ENCODE measurements at places on chromosomes 7 and 10.

GRCh38 chr10:28734938-28735759 lies 57.8 kb downstream of the BAMBI start:
- DNase-seq: no peak

DNA sequence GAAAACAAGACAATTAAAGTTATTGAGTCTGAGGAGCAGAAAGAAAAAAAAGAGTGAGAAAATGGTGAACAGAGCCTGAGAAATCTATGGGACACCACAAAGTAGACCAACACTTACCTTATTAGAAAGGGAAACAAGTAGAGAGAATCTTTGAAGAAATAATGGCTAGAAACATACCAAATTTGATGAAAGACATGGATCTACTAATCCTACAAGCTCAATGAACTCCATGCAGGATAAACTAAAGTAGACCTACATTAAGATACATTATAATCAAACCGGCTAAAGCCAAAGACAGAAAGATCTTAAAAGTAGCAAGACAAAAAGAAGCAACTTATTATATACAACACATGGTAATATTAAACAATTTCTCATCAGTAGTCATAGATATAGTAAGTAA lies 782.3 kb upstream of the GHITM start:
- DNase-seq: no peak

DNA sequence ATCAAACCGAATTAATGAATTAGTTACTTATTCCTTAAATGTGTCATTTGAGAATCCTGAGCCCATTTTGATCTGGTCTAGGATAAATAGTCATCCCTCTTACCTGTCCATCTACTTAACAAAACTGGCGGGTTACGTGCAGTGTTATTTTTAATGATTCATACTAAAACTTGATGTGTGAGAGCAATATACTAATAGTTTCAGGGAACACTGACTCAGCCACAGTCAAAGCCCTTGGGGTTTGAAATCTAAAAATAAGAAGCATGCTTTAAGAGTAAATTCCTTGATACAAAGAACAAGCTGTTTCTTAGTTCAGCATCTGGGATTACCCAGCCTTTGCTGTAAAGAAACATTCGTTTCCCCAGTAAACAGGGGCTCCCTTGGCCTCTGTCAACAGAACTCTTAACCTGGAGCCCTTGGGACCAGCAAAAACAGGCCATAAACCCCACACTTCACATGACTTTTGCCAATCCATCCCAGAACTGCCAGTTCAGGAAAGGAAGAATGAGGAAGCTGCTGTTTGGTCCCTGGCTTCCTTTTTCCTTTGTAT lies 370.6 kb upstream of the IGFBP3 start:
- no peak for DNase-seq

GRCh38 chr7:106870528-106870927 lies 5.4 kb downstream of the PIK3CG start:
- DNase-seq: no peak

DNA sequence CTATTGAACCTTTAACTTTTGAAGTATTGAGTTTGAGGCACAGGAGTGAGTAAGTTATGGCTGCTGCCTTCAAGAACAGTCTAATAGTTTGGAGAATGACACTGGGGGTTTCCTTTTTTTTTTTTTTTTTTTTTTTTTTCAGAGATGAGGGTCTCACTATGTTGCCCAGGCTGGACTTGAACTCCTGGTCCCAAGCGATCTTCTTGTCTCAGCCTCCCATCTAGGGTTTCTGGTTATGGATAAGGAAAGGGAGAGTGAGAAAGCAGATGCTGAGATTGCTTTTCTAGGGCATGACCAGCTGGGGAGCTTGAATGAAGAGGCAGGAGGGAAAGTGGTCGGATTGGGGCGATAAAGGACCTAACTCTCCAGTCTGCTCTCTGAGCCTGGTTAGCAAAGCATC lies 59.9 kb upstream of the BTRC start:
- DNase-seq: no peak

GRCh38 chr7:151137076-151137675 lies 30.3 kb downstream of the GBX1 start:
- no peak for DNase-seq

GRCh38 chr7:18829858-18830285 lies 287.6 kb downstream of the TWIST1 start:
- no peak for DNase-seq

DNA sequence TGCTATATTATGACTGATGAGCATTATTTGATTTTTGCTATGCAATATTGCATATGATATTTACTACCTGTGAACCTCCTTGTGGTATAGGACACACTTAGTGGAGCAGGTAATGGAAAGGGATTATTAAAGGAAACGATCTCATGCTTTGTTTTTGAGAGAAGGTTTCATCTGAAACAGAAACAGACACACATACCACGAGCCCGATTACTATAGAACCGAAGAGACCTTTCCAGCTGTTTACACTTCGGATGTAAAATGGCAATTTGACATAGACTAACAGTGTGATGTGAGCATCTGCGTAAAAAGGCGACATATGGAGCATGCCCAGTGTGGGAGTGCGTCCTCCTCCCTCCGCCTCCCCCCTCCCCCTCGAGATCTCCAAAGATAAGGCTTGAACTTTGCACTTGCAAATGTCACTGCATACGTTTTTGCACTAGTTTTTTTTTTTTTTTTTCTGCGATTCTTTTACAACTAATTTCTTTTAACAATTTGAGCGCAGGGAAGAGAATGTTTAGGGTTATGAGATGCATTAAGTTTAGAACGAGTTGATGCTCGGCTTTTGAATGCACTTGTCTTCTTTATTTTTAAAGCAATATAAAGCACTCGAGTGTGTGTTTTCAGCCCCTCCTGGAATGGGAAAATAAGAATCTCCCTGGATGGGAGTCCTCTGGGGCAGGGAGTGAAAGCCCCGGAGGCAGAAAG lies 251.0 kb downstream of the NSUN6 start:
- no peak for DNase-seq

DNA sequence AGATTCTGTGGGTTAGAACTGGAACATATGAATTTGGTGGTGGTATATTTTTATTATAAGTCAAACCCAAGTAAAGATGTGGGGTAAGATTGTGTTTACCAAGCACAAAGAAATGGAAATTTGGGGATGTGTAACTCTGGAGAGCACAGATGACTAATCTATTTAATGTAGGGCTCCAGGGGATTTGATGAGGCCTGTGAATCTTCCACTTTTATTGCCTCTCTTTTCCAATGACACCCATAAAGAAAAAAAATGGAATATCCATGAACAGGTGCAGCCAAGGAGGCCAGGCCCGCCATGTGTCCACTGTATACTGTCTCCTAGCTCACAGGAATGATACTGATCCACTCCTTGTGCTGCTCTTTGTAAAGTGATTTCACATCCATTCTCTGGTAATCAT lies 2.8 kb downstream of the SRGN start:
- DNase-seq: no peak

DNA sequence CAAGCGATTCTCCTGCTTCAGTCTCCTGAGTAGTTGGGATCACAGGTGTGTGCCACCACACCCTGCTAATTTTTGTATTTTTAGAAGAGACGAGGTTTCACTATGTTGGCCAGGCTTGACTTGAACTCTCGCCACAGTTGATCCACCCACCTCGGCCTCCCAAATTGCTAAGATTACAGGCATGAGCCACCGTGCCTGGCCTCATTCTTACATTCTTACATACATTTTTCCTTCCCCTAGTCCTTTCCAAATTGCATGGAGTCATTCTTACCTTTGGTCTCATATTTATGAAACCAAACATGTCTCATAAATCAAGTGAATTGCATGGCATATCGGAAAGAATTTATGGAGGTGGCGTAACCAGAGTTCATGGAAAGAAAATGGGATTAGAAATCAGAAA lies 148.5 kb downstream of the ANLN start:
- DNase-seq: no peak

- no peak for DNase-seq
Observed at GRCh38 chr10:111360260-111360925, 283.6 kb downstream of the ADRA2A start.

- no peak for DNase-seq
Observed at GRCh38 chr7:36874041-36874440, 149.7 kb upstream of the AOAH start.

GRCh38 chr7:37372750-37373149 lies 75.9 kb downstream of the ELMO1 start:
- no peak for DNase-seq

DNA sequence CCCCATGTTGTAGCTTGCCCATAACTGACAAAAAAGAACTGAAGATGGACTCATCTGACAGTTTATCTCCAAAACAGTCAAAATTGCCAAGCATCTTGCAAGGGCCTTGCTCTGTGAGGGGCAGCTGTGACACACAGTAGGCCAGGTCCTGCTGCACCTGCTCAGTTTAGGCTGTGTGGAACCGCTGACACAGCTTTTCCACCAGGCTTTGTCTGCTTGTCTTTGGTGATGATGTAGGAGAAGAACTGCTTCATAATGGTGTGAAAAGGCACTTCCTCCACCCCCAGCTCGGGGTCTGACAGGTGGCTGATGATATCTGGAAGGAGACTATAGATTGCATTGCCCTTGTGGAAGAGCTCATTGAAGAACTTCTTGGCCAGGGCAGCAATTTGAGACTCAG lies 92.6 kb downstream of the NPSR1 start:
- DNase-seq: no peak

GRCh38 chr7:131235489-131236317 lies 92.0 kb upstream of the MKLN1 start:
- peak; percentile 6 for DNase-seq

GRCh38 chr7:155326385-155326784 lies 28.7 kb downstream of the INSIG1 start:
- no peak for DNase-seq

GRCh38 chr7:50558294-50559053 lies 6.7 kb downstream of the DDC start:
- DNase-seq: no peak

GRCh38 chr10:131231965-131232541 lies 79.5 kb downstream of the TCERG1L start:
- no peak for DNase-seq

- DNase-seq: no peak
Observed at GRCh38 chr10:16865766-16866165, 48.5 kb upstream of the RSU1 start.

DNA sequence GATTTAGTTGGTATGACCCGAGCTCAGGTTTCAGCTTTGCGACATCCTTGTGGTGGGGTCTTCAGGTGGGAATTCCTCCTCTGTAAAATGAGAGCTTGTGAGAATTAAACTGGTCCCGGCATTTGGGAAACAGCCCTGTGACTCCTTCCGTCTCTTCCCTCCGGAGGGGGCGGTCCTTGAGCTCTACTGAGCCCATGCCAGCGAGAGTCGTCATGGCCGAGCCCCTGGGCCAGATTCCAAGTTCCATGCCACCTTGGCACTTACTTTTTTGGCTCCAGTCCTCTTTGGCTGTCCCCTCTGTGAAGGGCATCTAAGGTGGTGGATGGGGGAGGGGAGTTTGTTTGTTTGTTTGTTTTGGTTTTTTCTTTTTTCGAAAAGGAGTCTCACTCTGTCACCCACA lies 47.6 kb downstream of the GTF2IRD1 start:
- no peak for DNase-seq

DNA sequence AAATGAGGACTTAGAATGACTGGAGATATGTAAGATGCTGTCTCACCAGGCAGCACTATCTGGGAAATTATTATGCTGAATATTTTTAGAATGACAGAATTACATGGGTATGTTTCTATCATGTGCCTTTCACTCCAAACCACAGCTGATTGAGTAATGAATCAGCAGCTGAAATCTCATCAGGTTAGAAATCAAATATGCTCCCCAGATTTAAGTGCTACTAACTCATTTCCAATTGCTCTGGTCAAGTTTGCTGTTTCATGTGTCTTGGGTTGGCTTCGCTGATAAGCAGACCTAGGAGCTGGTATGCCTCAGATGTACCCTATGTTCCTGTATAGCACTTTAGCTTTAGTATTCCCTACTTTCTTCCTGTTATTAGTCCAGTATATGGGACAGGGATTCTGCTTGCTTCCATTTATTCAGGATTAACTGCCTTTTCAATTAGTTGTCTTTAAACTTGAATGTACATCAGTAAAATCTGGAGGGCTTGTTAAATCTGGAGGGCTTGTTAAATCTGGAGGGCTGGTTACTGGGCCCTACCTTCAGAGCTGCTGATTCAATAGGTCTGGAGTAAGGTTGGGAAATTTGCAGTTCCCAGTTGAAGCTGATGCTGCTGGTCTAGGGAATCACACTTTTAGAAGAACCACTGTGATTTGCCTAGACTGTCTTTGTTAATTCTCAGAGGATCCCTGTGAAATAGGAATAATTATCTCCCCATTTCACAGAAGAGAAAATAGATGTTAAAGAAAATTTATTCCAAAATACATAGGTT lies 172.9 kb downstream of the DKK1 start:
- DNase-seq: no peak

GRCh38 chr7:16528520-16528919 lies 1.9 kb downstream of the LRRC72 start:
- no peak for DNase-seq

GRCh38 chr10:856416-857157 lies 74.9 kb downstream of the LARP4B start:
- no peak for DNase-seq

DNA sequence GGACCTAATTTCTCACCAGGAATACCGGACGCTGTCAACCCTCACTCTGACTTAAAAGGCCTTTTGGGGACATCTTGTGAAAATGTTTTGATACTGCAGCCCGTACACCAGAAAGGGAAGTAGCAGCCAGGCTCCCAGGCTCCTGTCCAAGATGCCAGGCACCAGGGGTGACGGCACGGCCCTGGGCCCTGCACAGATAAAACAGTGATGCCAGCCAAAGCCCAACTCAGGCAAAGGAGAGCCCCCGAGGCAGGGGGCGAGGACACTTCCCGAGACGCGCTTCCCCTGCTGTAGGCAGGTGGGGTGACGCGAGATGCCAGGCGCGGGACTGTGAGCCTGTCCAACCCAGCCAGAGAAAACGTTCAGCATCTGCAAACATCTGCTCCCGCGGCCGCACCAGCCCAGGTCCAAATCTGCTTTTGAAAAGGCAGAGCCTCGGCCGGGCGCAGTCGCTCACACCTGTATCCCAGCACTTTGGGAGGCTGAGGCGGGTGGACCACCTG lies 15.7 kb downstream of the ZFAND2A start:
- no peak for DNase-seq

DNA sequence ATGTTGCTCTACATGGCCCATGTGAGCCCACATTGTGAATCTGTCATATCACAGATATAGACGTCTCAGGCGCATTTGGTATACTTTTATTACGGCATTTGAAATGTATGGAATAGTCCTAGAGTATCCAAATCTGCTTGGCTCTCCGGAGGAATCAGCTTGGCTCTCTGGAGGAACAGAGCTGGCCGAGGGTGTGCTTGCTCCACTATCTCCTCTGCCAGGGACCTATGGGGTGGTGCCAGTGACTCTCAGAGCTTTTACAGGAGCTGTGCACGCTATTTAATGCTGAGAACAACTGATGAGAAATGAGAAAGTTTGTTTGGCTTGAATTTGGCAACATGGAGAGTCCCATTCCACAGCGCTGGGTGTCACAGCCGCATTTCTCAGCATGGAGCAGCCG lies 144.0 kb downstream of the ZMYND11 start:
- DNase-seq: no peak

DNA sequence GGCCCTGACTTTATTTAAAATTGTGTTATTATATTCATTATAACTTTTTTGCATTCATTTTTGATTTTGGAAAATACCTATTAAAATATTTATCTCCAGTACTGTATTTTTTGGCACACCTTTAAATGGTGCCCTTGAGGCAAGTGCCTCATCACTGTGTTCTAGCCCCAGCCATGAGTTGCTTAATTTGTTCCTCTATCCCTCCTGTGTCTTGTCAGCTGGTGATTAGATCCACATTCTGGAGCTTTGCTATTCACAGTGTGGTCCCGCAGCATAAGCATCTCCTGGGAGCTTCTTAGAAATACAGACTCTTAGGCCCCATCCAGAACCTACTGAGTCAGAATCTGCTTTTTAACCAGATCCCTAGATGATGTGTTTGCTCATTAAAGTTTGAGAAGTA lies 19.8 kb downstream of the AGK start:
- no peak for DNase-seq

GRCh38 chr7:80804589-80804988 lies 114.3 kb downstream of the SEMA3C start:
- DNase-seq: no peak

Measured in activated naive CD4-positive, alpha-beta T cell (primary cell).